ENCODE measurements at places on chromosomes 3 and 15. TPM values are rescaled to one million over a fixed set of nuclear protein-coding genes. Genes with fewer than 3 reads are reported as not detected.

DNA sequence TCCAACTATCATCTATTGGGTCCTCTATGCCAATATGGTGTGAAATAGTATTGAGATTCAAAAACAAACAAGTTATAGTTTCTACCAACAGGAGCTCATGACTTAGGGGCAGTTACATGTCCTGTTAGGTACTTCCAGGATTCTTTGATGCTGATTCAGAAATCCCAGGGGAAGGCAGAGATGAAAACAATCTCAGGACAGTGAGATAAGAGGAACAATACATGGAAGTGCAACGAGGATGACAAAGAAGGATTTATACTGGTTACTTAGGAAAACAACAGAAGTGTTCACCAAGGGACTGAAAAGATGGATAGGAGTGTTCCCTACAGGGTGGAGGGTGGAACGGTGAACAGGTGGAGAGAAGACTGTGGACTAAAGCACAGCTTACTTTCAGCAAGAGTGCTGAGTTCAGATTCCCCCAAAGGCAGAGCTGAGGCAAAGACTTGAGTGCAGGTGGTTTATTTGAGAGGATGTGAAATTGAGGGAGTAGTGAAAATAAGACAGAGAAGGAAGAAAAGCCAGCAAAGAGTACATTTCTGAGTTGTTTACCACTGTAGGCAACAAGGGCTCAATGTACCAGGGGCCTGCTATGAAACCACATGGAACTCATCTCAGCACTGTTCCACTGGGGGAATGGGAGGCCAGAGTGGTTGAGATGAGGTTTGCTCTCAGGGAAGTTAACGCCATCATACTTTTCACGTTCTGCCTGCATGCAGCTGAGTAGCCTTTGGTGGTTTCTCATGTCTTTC is 68.1 kb downstream of the TRIM69 start:
- H3K27ac ChIP-seq: no peak overlapping the region
- H3K36me3 ChIP-seq: no peaks in the 10 kb centered on the region
- no peak for DNase-seq
- no peak overlapping the region for H3K4me3 ChIP-seq
- H3K4me1 ChIP-seq: no peaks in the 10 kb centered on the region

The BCHE gene
- 0.44 TPM for total RNA-seq

DNA sequence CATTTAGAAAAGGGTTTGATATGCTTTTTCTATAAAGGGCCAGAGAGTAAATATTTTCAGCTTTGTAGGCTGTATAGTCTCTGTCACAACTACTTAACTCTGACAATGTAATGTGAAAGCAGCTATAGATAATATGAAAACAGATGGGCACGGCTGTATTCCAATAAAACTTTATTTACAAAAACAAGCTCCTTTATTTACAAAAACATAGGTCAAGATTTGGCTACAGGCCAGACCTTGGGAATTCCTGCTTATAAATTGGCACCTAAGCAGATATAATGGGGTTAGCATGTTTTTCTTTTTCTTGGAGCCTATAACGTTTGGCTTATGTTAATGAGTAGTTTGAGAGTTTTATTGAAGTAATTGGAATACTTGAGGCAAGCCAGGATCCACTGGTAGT is 119.4 kb upstream of the CGNL1 start:
- no peak for DNase-seq
- no peak overlapping the region for H3K4me3 ChIP-seq
- peaks cover 16% of the 10 kb centered on the region for H3K4me1 ChIP-seq
- peaks cover 4% of the 10 kb centered on the region for H3K36me3 ChIP-seq
- H3K27me3 ChIP-seq: no peaks in the 10 kb centered on the region

GRCh38 chr3:69770976-69771634 is 31.8 kb downstream of the MITF start:
- DNase-seq: no peak
- no peaks in the 10 kb centered on the region for H3K27me3 ChIP-seq
- peak overlapping the region; percentile 67 for H3K27ac ChIP-seq
- H3K4me3 ChIP-seq: no peak overlapping the region
- H3K36me3 ChIP-seq: no peaks in the 10 kb centered on the region

The FOXB1 gene
- total RNA-seq: not detected

DNA sequence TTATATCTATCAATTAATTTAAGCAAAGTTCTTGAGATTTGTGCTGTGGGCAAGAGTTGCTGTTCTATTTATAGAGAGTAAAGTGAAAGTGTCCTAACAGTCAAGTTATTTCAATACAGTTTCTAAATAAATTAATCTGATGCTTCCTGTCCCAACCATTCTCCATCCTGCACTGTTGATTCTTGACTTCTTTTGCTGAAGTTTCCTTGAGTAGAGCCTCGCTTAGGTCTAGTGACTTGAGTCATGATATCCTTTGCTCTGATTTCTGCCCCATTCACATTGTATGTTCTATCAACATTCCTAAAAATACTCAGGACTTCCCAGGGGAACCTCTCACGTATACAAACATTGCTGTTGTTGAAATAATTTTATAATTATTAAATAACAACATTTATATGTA is 498.4 kb upstream of the ALCAM start:
- no peak for DNase-seq
- no peak overlapping the region for H3K4me3 ChIP-seq
- no peaks in the 10 kb centered on the region for H3K36me3 ChIP-seq
- no peaks in the 10 kb centered on the region for H3K4me1 ChIP-seq
- H3K27me3 ChIP-seq: no peaks in the 10 kb centered on the region

DNA sequence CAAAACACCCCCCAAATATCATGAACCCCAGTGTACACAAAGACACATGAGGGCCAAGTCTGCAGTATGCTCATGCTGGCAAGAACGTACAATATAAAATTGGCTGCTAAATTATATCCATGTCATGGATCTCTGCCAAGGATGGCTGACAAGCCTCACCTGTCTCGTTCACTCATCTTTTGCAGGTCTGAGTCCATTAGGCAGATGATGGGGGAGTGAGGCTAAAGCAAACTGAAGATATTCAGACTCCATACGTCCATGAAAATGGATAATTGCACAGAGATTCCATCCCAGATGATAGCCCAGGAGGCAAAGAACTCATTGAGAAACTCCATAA is 122.3 kb upstream of the PTPRG start:
- DNase-seq: no peak
- H3K4me3 ChIP-seq: no peak overlapping the region
- no peak overlapping the region for H3K27ac ChIP-seq

DNA sequence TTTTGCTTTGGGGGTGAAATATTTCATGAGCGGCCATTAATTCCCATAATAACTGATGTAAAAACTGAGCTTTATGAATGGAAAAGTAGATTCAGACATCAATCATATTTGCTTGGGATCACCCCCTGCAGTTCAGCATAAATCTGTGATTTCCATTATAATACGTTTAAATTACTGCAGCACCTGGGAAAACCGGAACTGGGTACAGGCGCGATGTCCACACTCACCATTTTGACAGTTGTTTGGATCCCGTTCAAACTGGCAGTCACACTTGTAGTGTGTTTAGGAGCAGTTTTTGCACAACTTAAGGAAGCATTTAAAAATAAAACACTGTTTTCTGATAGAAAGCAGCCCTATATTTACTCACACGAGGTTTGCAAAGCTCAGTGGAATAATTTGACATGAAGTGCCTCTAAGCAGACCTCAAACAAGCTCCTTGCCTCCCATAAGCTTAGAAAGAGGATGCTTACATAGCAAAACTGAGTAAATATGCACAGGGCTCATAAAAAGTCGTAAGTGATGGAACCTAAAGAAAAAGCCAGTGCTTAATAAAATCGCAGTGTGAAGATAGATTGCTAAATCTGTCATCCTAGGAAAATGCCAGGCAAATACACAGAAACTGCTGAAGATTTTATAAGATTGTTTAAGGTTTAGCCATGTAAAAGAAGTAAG is 377.6 kb downstream of the PTPRG start:
- H3K27ac ChIP-seq: no peak overlapping the region
- H3K4me3 ChIP-seq: no peak overlapping the region
- peaks cover 4% of the 10 kb centered on the region for H3K4me1 ChIP-seq
- no peaks in the 10 kb centered on the region for H3K27me3 ChIP-seq
- no peak for DNase-seq

DNA sequence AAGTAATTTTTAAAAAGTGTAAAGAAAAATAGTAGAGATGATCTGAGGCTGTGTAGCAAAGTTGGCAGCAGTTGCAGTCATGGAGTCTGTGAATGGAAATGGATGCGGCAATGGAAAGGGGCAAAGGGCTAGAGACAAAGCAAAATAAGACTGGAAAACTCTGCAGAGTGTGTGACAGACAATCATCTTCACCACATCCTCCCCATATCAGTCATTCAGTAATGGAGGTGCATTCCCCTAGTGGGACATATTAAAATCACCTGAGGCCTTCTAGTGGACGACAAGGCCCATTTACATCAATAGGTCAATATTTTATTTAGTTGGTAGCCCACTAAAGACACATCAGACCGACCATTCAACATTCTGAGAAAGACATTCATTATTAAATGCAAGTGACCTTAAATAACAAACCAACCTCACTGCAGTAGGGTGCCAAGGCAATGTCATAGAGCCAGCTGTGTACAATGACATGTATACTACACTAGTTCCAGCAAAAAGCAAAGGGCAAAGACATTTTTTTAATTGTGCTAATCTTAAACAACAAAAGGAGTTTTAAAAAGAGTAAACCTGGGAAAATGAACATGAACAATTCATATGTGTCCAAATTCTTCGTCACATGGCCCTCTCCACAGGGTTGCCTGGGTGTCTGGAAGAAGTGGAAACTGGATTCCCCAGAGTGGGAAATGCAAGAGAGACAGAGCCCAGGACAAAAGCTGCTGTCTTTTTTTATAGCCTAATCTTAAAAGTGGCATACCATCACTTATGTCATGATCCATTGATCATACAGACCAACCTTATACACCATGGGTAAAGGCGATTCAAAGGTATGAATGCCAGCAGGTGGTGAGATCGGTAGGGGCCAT is 15.6 kb upstream of the RAP2B start:
- H3K36me3 ChIP-seq: no peaks in the 10 kb centered on the region
- H3K27ac ChIP-seq: no peak overlapping the region
- no peak overlapping the region for H3K4me3 ChIP-seq
- no peaks in the 10 kb centered on the region for H3K27me3 ChIP-seq

The GNAT1 gene
- total RNA-seq: not detected

DNA sequence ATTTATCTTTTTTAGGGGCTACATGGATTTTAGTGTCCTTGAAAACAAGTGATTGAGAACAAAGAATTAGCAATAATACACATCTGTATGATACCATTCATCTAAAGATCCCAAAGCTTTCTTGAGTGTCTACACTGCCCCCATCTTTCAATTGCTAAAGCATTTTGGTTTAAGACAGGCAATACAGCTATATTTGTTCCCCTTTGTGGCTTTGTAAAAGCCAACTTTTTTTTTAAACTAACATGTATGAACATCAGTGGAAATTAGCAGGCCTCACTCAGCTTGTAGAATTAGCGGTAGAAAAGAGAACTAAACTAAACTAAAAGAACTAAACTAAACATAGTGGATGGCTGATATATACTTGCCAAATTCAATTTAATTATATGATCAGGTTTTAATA is 449.6 kb downstream of the MECOM start:
- no peaks in the 10 kb centered on the region for H3K36me3 ChIP-seq
- DNase-seq: no peak
- no peaks in the 10 kb centered on the region for H3K27me3 ChIP-seq
- H3K4me3 ChIP-seq: no peak overlapping the region
- no peaks in the 10 kb centered on the region for H3K4me1 ChIP-seq
- no peak overlapping the region for H3K27ac ChIP-seq

- no peak overlapping the region for H3K27ac ChIP-seq
- no peaks in the 10 kb centered on the region for H3K27me3 ChIP-seq
- H3K36me3 ChIP-seq: no peaks in the 10 kb centered on the region
- H3K4me1 ChIP-seq: peaks cover 5% of the 10 kb centered on the region
Measured at GRCh38 chr15:78642331-78642730, 1.3 kb upstream of the CHRNB4 start.

The FSIP1 gene
- 0.94 TPM for total RNA-seq

The ANKRD34C gene
- total RNA-seq: not detected

The LRRC28 gene
- 36.1 TPM for total RNA-seq

- no peak within 1 kb of the TSS for H3K27ac ChIP-seq
- no peak within 1 kb of the TSS for H3K4me3 ChIP-seq
- H3K4me1 ChIP-seq: no peaks in the 10 kb centered on the region
- DNase-seq: no peak
- H3K36me3 ChIP-seq: no peaks in the 10 kb centered on the region
Measured at GRCh38 chr3:167653760-167654159, at the start of gene WDR49. TSS of gene WDR49 (minus strand) at chr3:167653942. CDS start at chr3:167653425, 517 bp downstream.

- DNase-seq: no peak
- H3K27me3 ChIP-seq: no peaks in the 10 kb centered on the region
- H3K4me3 ChIP-seq: peak overlapping the region; percentile 80
Measured at GRCh38 chr3:58334013-58334321, 1.3 kb downstream of the PXK start.

The NFKBIZ gene
- total RNA-seq: 132 TPM

- peaks cover 6% of the 10 kb centered on the region for H3K4me1 ChIP-seq
- no peak overlapping the region for H3K27ac ChIP-seq
- DNase-seq: no peak
- H3K36me3 ChIP-seq: no peaks in the 10 kb centered on the region
- no peaks in the 10 kb centered on the region for H3K27me3 ChIP-seq
- no peak overlapping the region for H3K4me3 ChIP-seq
Measured at GRCh38 chr3:133300102-133300501, 99.8 kb upstream of the BFSP2 start.

DNA sequence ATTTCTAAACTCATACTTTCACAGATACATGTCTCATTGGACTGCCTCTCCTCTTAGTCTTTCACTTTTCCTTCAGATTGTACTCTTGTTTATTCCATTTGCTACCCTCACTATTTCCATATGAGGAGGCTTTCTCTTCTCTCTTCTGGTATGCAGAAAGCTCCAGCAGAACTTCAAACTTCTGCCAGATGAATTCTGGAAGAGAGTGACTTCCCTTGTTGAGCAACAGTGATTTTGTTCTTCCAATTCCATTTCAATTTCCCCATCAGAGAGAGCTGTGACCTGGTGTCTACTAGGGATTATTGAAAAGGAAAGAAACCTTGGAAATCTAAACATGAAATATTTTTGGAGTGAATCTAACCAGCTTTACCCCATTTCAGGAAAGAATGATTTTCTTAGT is 523.2 kb upstream of the ZNF717 start:
- no peaks in the 10 kb centered on the region for H3K4me1 ChIP-seq
- no peak overlapping the region for H3K4me3 ChIP-seq
- H3K27me3 ChIP-seq: no peaks in the 10 kb centered on the region
- no peak overlapping the region for H3K27ac ChIP-seq
- DNase-seq: no peak

All from thyroid gland (tissue), 4 donors.